Stimulated activated CD4-positive, alpha-beta T cell treated with anti-CD3 and anti-CD28 coated beads, Interleukin-15, amount 100 ng/mL, for 1 hour (primary cell): ENCODE measurements at places on chromosomes 4 and X.

DNA sequence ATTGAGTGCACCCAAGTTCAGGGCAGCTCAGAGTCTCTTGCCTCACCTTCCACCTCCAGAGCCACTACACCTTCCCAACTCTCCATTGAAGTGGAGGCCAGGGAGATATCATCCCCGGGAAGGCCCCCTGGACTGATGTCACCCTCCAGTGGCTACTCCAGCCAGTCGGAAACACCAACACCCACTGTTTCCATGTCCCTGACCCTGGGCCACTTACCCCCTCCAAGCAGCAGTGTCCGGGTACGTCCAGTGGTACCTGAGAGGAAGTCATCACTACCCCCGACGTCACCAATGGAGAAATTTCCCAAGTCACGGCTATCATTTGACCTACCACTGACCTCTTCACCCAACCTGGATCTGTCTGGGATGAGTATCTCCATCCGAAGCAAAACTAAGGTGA lies 7.8 kb upstream of the RTL5 start:
- DNase-seq = no peak

DNA sequence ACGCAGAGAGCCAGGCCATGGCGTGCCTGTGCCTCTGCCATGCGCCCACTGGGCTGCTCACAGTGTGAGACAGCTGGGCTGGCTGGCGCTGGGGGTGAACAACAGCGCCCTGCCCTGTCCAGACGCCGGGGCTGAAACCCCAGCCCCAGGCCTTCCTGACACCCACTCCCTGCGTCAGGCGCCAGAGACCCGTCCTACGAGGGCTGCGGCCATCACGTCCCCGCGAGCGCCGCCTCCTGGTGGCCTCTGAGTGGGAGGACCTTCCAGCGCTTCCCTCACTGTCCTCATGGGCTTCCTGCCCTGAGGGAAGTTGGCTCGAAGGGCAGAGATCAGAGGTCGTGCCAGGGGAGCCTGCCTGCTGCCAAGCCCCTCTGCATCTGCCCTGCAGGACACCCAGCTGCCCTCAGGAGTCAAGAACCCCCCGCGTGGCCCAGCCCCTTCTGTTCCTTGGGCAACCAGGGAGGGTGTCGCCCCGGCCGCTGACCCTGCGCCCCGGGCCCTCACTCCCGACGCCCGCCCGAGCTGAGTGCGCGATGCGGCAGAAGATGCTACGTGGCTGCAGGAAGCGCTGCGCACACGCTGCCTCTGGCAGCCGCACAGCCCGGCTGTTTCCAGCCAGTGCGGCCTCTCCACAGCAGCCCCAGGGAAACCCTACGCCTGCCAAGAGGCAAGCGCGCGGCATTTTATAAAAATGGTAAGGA lies 16.2 kb downstream of the NELFA start:
- DNase-seq = no peak

DNA sequence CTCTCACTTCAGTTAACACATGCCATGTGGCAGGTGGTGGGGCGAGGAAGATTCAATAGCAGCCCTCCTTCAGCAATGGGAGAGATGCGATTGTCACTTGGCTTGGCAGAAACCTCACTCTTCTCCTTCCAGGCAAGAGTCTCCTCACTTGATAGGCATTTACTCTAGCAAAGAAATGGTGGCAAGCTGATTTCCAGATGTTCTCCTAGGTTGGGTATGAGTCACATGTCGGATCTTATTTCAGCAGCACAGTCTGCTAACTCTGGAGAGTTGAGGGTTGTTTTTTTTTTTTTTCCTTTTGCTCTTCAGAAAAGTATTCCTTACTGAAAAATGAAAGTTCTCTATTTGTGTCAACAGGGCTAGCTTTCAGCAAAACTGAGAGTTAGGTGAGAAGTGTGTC lies 119.5 kb upstream of the CHRDL1 start:
- DNase-seq = no peak

- DNase-seq = no peak
Observed at GRCh38 chr4:66331761-66332160, 661.5 kb upstream of the EPHA5 start.

DNA sequence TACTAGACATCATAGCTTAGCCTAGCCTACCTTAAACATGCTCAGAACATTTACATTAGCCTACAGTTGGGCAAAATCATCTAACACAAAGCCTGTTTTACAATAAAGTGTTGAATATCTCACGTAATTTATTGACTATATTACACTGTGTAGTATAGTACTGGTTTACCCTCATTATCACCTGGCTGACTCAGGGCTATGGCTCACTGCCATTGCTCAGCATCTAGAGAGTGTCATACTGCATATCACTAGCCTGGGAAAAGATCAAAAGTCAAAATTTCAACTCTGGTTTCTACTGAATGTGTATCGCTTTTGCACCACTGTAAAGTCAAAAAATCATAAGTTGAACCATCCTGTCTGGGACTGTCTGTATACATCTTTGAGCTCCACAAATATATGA lies 78.6 kb downstream of the CEP44 start:
- DNase-seq = no peak

- DNase-seq = no peak
Observed at GRCh38 chr4:122195718-122196117, 43.6 kb downstream of the BLTP1 start.

DNA sequence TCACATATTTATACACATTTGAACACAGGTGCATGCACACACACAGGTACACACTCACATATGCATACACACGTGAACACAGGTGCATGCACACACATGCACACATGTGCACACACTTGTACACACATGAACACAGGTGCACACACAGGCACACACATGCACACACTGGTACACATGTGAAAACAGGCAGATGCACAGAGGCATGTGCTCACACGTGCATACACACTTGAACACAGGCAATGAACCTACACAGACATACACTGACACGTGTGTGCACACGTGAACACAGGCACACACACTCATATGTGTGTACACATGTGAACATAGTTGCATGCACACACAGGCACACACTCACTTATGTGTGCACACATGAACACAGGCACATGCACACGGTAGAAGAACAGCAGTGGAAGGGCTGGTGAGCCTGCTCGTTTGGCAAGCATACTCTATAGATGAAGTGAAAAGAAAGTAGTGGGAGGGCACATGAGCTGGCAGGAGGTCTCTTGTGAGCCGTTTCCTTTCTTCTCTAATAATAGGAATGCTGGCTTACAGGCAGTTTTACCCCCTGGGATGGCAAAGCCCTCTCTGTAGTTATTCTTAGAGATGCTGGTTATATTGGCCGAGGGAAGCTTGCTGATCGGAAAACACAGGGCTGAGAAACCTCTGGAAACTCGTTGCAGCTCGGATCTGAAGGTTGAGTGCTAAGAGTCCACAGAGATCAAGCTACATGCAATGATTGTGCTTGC lies 279.6 kb upstream of the CLNK start:
- no peak for DNase-seq

DNA sequence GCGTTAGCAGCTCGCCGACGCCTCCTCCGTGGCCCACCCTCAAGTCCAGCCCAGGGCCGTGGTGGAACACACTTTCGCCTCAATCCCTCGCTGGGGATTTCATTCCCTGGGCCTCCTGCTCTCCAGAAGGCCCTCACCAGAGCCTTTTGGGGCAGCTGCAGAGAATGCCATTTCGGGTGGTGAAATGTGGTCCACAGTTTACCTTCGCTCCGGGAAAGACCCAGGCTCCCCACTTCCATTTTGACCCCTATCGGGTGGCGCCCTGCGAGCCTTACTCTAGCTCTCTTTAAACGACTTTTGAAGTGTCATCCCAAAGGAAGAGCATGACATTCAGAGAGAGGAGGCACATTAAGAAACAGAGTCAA lies 496 bp downstream of the SH2D1A start:
- DNase-seq = no peak

DNA sequence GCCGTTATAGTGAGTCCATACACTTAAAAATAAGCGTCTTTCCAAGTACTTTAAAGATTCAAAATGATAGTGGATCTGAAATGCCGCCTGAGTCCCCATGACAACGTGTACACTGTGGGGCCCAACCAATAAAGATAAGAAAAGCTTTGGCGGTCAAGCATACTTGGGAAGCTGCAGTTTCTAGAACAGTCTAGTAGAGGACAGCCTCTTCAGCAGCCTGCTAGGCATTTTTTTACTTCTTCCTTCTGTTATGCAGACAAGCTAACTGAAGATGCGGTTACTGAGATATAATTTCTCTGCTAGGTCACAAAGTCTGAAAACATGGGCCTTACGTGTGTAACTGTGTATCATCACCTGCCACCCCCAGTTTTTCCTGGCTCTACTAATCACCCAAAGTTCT lies 402 bp upstream of the UPRT start:
- DNase-seq = no peak

- no peak for DNase-seq
Observed at GRCh38 chr4:102438396-102439235, 62.5 kb upstream of the NFKB1 start.

DNA sequence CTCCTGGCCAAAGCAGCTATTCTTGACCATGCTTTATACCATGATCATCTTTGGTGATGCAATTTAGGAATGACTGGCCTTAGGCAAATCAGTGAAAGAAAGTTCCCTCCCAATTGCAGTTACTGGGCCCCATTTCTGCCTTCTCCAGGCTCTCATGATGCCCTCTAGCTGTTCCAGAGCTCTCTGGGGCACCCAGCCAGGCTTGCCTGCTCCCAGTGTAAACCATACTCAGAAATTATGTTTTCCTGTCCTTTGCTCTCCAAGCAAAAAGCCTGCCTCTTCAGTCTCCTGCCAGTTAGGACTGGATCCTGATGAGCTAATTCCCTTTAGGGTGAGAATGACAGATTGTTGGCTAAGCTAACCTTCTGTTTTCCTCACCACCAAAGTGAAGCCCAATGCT lies 85.3 kb upstream of the RBPJ start:
- DNase-seq = no peak

DNA sequence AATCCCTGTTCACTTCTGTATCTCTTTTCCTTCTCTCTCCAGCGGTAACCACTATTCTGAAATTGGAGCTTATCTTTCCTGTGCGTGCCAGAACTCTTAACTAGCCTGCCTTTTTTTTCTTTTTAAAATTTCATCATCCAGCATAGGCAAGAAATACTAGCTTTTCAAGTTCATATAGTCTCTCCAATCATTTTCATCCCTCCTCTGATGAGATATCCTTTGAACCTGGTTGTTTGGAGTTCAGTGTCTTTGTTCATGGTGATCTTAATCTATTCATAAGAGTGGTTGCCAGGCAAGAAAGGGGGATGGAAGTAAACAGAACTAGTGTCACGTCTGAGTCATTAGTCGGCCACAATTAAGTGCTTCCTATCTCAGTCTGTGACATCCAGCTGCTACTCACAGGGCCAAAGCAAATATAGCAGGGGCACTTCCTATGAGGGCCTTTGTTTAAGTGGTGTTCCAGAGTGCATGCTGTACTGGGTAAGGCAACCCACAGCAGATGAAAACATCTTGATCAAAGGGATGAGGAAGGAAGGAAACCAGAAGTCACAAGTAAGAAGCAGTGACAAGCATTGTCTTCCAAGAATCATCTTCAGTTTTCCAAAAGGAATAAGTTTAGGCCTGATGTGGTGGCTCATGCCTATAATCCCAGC lies 56.4 kb upstream of the XIAP start:
- no peak for DNase-seq

GRCh38 chr4:48985976-48986653 lies at the start of gene CWH43:
TSS of gene CWH43 (plus strand) at chr4:48986275. CDS start at chr4:48986430, 155 bp downstream.
- no peak for DNase-seq

DNA sequence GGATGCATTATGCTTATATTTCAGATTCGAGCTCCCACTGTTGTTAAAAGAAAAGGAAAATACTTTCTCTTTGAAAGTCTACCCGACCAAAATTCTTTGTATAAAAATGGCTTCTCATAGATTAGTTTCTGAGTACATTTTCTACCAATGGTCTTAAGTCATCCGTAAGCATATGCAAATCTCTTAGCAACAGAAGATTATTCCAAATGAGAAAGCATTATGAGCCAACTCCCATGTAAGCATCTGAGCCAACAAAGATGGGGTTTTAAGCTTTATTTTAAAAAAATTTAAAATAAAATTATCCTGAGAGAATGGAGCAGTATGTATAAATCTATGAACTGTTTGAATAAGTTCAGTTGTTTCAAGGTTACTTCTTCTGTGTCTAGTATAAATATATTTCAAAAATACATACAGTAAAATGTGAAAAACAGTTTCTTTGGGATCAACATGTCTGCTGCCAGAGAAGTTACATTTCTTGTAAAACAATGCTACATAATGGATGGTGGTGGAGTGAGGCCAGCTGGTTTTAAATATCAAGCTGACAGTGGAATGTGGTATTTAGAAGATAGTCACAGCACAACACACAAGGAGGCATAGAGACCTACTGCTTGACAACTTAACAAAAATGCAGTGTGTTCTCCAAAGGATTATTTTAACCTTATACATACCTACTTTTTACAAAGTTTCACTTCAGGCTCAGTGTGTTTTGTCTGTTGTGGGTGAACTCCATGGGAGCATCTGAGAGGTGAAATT lies 199.5 kb upstream of the DIPK2B start:
- DNase-seq = no peak

DNA sequence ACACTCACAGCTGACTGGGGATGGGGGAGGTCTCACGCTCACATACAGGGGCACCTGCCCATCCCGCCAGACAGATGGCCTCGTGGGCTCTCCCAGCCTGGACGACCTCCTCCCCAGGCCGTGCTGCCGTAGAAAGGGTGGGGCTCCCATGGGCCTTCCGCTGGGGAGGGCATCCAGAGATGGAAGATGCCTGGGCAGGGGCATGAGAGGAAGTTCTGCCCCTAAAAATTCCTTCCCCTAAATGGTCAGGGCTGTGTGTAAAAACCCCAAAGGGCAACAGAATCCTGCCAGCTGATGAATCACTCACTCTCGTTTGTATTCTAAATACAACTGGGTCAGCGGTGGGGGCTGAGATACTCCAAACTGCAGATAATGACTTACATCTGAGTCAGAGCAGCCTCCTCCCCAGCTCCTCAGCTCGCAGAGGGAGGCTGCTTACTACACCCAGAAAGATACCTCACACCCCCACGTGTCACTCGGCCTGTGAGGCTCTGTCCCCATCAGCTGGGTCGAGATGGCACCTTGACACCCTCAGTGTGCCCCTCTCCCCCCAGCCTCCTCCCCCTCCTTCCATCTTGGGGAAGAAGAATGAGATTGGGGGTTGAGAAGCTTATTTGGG lies 10.1 kb downstream of the WDR1 start:
- peak; percentile 56 for DNase-seq
